AG04450 (cell line): ENCODE measurements at places on chromosomes 4 and X.
A peak's percentile ranks its signal among the peaks of the same experiment; 100 is the strongest.

DNA sequence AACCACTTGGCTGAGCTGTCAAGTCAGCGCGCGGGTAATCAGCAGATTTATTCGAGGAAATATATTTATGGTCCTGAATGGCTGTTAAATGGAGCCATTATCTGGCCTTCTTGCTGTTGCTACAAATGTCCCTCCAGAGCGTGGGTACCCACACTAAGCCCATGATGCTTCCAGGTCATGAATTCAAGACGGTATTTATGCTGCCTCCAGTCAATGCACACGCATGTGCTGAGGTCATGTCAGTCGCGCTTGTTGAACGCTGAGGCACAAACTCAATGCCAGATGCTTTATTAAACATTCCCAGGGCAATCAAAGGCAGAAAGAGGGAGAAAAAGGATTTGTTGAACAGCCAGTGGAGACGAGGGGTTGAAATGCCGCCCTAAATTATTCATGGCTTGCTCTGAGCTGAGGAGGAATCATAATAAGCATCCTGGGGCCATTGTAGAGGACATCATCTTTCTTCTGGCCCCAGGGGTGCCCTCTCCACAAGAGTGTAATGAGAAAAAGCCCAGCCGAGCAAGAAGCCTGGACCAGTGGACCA lies 36.1 kb upstream of the CLDN24 start:
- DNase-seq = no peak

DNA sequence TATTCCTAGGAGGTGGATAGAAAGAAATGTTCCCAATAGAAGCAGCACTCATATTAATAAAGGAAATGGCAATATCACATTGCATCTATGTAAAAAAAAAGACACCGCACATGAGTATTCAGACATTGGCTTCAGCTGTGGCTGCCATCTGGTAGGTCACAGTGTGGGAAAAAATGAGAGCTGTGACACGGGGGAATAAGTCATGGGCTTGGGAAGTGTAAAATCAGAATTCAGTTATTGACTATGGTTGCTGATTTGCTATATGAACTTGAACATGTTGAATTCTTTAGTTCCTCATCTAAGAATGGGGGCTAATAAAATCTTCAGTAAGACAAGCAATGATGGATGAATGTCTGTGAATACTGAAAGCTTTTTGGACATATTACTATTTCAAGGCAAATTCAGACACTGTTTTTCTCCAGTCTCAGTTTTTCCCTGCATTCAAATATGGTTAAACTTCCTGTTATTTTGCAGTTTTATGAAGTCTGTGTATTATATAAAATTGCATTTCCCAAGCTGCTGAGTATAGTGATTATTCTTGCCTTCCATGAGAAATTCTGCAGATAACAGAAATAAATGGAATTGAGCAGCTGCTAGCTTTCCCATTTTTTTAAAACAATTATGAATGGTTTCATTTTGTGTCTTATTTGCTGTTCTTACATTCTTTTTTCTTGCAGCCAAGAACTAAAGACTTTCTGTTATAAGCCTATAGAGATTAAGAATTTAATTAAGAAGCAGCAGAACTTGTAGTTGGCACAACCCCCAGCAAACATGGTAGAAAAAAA lies 221.0 kb downstream of the ANKRD50 start:
- no peak for DNase-seq

DNA sequence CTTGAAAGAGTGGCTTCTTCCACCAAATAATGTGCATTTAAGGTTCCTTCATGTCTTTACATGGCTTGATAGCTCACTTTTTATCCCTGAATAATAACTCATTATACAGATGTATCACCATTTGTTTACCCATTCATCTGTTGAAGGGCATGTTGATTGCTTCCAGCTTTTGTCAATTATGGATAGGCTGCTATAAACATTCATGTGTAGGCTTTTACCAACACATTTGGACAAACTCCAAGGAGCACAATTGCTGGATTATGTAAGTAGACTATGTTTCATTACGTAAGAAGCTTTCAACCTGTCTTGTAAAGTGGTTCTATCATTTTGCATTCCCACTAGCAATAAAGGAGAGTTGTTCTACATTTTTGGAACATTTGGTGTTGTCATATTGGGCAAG lies 2637.0 kb downstream of the PCDH7 start:
- DNase-seq = no peak

DNA sequence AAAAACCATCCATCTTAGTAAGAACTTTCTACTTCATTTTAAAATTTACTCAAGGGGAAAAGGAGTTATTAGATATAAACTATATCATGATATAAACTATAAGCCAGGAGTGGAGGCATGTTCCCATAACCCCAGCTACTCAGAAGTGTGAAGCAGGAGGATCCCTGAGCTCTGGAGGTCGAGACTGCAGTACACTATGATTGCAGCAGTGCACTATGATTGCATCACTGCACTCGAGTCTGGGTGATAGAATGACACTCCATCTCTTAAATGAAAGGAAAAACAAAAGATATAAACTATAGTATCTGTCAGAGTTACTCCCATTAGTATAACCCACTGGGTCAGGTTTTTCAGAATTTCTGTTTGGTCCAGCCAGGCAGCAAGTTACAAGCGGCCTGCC lies 47.6 kb downstream of the RPS3A start:
- no peak for DNase-seq

- no peak for DNase-seq
These were observed 661 bp downstream of the S100P start for GRCh38 chr4:6694177-6694901.

DNA sequence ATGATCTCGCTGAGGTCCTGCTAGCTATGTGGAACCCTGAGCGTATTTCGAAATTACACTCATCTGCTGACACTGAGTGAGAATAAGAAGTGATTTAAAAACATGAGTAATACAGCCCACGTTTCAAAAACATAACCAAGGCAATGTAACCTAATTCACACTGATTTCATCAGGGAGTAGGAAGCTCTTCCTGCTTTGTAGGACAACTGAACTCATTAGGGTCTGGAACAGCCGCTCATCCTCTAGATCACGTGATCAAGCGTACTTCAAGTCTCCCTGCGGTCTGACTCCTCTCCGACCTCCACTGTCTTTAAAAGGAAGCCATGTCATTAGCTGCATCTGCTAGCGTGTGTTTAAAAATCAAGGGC lies 138.0 kb downstream of the NSUN7 start:
- peak; percentile 61 for DNase-seq

GRCh38 chrX:9339603-9340491 lies 125.0 kb upstream of the TBL1X start:
- no peak for DNase-seq

- DNase-seq = no peak
These were observed 989.2 kb upstream of the SLIT2 start for GRCh38 chr4:19262467-19262866.
